ENCODE measurements at places on chromosomes 3 and 15.

- H3K27me3 ChIP-seq, result peaks cover 1% of the 10 kb centered on the region
- peaks cover 29% of the 10 kb centered on the region for H3K36me3 ChIP-seq
- peak overlapping the region; percentile 87 for H3K27ac ChIP-seq
- DNase-seq, result no peak
- peak overlapping the region; percentile 96 for H3K4me3 ChIP-seq
These were observed 580 bp upstream of the FXR1 start for GRCh38 chr3:180911876-180912303.

DNA sequence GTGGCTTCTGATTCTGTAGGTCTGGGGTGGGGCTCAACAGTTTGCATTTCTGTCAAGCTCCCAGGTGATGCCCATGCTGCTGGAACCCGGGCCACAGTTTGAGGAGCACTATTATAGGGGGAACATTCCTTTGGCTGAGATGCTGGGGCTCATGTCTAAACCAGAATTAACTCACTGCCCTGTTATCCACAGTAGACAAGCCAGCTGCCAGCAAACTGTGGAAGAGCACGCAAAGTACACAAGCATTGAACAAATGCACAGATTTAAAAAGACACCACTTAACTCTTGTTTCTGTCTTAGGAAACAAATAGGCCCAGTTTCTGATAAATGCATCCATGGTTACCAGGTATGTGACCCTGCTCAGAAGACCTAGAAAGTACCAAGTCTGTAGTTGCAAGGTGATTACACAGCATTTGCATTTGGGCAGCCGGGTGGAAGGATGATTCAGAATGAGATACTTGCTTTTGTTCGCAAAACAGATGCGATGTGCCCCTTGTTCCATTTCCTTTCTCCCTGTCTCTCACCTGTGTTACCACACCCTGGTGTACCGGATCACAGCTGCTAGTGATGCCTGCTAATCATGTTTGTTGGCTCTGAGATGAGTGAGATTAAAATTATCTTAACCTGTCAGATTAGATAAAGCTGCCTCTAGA lies 12.4 kb downstream of the GYG1 start:
- H3K36me3 ChIP-seq, result peaks cover 41% of the 10 kb centered on the region
- no peak for DNase-seq
- H3K4me1 ChIP-seq, result peaks cover 44% of the 10 kb centered on the region
- no peak overlapping the region for H3K4me3 ChIP-seq

- H3K27ac ChIP-seq, result no peak overlapping the region
- no peaks in the 10 kb centered on the region for H3K4me1 ChIP-seq
- H3K36me3 ChIP-seq, result no peaks in the 10 kb centered on the region
- peaks cover 4% of the 10 kb centered on the region for H3K27me3 ChIP-seq
- no peak for DNase-seq
These were observed 256.9 kb downstream of the ARRDC4 start for GRCh38 chr15:98217356-98217755.

DNA sequence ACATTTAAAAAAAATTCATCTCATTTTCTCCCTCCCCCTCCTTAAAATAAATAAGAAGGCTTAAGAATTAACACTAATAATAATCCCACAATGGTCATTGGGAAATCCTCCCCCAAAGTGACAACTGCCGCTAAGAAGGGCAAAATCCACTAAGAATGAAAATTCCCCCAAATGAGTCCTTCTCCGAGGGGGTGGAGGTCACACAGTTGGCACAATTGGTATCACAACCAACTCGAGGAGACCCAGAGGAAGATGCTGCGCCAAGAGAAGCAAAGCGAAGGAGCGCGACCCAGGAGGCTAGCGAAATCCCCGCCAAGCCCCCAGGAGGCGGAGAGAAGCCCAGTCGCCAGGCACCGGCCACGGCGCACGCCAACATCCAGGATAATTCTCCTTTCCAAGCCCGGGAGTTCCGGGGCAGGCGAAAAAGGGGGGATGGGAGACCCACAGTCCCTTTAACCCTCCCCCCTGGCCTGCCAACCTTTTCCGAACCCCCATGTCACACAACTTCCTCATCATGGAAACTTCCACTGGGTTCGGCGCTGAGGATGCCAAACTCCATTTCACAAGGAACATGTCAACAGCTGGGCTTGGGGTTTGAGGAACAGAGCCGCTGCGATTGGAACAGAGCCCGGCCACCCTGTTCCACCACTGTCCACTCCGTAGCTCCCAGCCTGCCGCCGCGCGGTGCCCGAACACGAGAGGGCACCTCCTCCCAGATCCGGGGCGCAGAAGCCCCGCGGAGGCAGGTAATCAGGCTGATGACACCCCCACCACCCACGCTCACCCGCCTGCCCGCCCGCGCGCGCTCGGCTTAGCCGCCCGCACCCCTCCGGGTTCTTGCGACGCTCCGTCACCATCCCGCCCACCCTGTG lies 668 bp downstream of the THRB start:
- H3K36me3 ChIP-seq, result no peaks in the 10 kb centered on the region
- no peak overlapping the region for H3K4me3 ChIP-seq
- H3K27ac ChIP-seq, result no peak overlapping the region
- peaks cover 15% of the 10 kb centered on the region for H3K27me3 ChIP-seq
- no peak for DNase-seq

- peaks cover 10% of the 10 kb centered on the region for H3K4me1 ChIP-seq
- no peaks in the 10 kb centered on the region for H3K36me3 ChIP-seq
- no peak overlapping the region for H3K27ac ChIP-seq
- H3K27me3 ChIP-seq, result no peaks in the 10 kb centered on the region
- peak; percentile 69 for DNase-seq
- H3K4me3 ChIP-seq, result no peak overlapping the region
These were observed 3.9 kb upstream of the ACTL6A start for GRCh38 chr3:179558742-179559364.

GRCh38 chr3:168327856-168328255 lies 232.1 kb upstream of the GOLIM4 start:
- no peak for DNase-seq
- no peaks in the 10 kb centered on the region for H3K27me3 ChIP-seq
- H3K36me3 ChIP-seq, result no peaks in the 10 kb centered on the region
- no peaks in the 10 kb centered on the region for H3K4me1 ChIP-seq
- H3K27ac ChIP-seq, result no peak overlapping the region

DNA sequence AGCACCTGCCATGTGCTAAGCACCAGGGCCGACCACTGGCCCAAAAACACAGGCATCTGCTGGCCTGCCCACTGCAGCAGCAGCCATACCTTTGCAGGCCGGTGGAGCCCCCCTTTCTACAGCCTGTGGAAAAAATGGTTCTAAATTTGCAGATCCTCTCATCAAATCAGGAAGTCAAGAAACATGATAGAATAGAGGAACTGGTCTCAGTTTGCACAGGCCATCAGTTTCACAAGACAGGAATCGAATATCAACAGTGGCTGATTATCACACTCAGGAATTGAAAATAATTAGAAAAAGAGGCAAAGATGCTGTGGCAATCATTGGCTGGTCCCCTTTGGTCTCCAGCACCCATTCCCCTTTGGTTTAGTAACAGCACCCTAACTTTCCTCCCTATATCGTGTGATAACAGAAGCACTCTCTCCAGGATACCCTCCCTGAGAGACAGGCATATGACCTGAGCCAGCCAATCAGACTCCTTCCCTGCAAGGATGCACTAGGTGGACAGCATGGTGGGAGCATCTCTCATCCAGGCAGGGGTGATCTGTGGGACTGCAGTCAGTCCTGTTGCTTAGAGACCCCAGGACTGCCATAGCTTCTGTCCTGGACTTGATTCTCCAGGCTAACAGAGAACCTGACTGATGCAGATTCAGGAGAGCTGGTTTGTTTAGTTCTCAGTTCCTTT lies 3.5 kb upstream of the PAK6 start:
- no peak for DNase-seq
- H3K27ac ChIP-seq, result no peak overlapping the region
- H3K36me3 ChIP-seq, result no peaks in the 10 kb centered on the region
- peaks cover 15% of the 10 kb centered on the region for H3K27me3 ChIP-seq

DNA sequence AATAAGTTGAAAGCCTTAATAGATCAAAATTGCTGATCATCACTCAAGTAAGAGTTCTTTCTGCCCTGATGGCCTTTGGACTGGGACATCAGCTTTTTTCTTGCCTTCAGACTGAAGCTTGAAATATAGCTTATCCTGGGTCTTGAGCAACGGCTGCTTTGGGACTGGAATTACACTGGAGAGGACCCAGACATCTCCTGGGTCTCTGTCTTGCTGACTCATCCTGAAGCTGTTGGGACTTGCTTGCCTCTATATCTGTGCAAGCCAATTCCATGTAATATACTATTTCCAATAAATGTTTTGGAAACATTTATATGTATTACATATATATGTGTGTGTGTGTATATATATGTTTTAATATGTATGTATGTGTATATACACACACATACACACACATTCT lies 260.2 kb downstream of the PDZRN3 start:
- no peak overlapping the region for H3K4me3 ChIP-seq
- H3K36me3 ChIP-seq, result no peaks in the 10 kb centered on the region
- no peak overlapping the region for H3K27ac ChIP-seq
- H3K27me3 ChIP-seq, result no peaks in the 10 kb centered on the region

- H3K27ac ChIP-seq, result no peak overlapping the region
- no peaks in the 10 kb centered on the region for H3K36me3 ChIP-seq
- no peaks in the 10 kb centered on the region for H3K4me1 ChIP-seq
- no peak overlapping the region for H3K4me3 ChIP-seq
- no peak for DNase-seq
These were observed 49.6 kb upstream of the BNIP2 start for GRCh38 chr15:59738676-59739075.

DNA sequence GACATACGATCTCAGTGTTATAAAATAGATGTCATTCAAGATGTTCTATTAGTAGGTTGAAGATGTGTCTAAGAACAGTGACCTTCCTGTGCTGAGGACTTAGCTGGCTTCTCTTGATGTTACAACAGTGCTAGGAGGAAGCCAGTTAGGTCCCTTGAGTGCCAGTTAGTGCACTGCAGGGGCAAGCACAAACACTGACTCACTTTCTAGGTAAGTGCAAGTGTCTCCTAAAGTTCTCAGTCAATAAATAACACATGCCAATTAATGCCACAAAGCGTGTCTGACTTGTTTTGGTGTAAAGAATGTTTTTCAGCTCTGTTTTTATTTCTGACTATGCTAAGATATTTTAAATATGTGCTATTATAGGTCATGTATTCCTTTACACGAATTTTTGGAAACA lies 211.8 kb downstream of the NAALADL2 start:
- no peak overlapping the region for H3K4me3 ChIP-seq
- H3K36me3 ChIP-seq, result no peaks in the 10 kb centered on the region
- H3K27me3 ChIP-seq, result no peaks in the 10 kb centered on the region

- H3K27me3 ChIP-seq, result no peaks in the 10 kb centered on the region
- H3K4me3 ChIP-seq, result no peak overlapping the region
- H3K36me3 ChIP-seq, result peaks cover 4% of the 10 kb centered on the region
- no peaks in the 10 kb centered on the region for H3K4me1 ChIP-seq
- no peak overlapping the region for H3K27ac ChIP-seq
- no peak for DNase-seq
These were observed 335.8 kb upstream of the THRB start for GRCh38 chr3:24830230-24831152.

DNA sequence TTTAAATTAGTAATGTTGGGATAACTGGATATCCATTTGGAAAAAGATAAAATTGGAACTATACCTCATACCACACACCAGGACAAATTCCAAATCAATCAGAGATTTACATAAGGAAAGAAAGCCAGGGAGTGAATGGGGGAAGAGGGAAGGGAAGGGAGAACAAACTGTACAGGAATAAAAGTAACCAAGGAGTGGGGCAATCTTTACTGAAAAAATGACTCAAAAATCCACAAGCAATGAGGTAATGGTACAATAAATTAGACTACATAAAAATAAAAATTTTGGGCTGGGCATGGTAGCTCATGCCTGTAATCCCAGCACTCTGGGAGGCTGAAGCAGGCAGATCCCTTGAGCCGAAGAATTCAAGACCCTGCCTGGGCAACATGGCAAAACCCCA lies 82.6 kb downstream of the MLH1 start:
- no peak overlapping the region for H3K27ac ChIP-seq
- no peak for DNase-seq
- H3K36me3 ChIP-seq, result peaks cover 44% of the 10 kb centered on the region
- H3K27me3 ChIP-seq, result no peaks in the 10 kb centered on the region
- H3K4me3 ChIP-seq, result no peak overlapping the region

- H3K27me3 ChIP-seq, result no peaks in the 10 kb centered on the region
- no peak overlapping the region for H3K27ac ChIP-seq
- DNase-seq, result no peak
- no peak overlapping the region for H3K4me3 ChIP-seq
- no peaks in the 10 kb centered on the region for H3K4me1 ChIP-seq
- H3K36me3 ChIP-seq, result peaks cover 5% of the 10 kb centered on the region
These were observed 199.4 kb downstream of the OCA2 start for GRCh38 chr15:27899583-27900285.

- DNase-seq, result no peak
- peaks cover 9% of the 10 kb centered on the region for H3K27me3 ChIP-seq
- H3K4me3 ChIP-seq, result no peak overlapping the region
- H3K4me1 ChIP-seq, result peaks cover 7% of the 10 kb centered on the region
- H3K36me3 ChIP-seq, result no peaks in the 10 kb centered on the region
- H3K27ac ChIP-seq, result no peak overlapping the region
These were observed 329.7 kb downstream of the RORA start for GRCh38 chr15:60899322-60899966.

DNA sequence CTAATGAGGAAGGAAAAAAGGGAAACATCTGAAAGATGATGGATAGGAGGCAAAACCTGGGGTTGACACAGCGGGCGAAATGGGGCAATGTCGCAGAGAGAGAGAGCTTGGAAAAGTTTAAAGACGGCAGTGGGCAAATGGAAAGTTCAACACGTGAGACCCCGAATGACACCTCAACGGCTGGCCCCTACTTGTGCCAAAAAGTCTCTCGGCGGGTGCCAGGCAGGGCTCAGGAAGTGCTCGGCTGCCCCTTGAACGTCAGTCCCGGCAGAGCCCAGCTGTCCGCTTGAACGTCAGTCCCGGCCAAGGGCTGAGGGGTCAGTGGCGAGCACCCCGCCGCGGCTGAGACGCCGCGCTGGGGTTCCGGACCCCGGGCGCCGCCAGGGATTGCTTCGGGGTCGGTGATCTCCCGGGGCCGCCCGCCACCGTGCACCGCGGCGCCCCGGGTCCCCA lies 658 bp downstream of the EOGT start:
- H3K27ac ChIP-seq, result peak overlapping the region; percentile 91
- peaks cover 70% of the 10 kb centered on the region for H3K4me1 ChIP-seq
- H3K4me3 ChIP-seq, result peak overlapping the region; percentile 89
- DNase-seq, result peak; percentile 23

DNA sequence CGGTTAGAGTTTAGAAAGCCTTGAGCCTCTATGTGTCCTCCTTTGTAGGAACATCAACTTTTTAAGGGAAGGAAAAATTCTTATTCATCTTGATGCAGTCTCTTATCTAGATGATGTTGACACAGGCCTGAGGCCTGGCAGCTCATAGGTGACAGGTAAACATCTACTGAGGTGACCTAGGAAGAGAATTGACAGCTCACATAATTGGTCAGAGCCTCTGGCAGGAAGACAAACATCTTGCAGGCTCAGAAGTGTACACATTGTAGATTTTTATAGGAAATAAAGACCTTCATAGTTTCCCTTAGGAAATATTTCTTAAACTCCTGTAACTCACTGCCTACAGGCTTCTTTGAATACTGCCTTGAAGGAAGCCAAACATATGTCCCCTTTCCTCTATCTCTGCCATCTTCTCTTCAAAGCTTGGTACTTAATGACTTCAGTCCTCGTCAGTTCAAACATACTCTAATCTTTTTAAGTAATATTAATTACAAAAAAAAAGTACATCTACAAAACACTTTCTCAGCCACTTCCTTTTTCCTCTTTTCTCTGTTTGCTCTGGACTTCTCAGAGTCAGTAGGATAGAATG lies 341.3 kb downstream of the TBL1XR1 start:
- no peaks in the 10 kb centered on the region for H3K36me3 ChIP-seq
- no peaks in the 10 kb centered on the region for H3K4me1 ChIP-seq
- DNase-seq, result no peak
- no peak overlapping the region for H3K4me3 ChIP-seq
- no peak overlapping the region for H3K27ac ChIP-seq
- H3K27me3 ChIP-seq, result no peaks in the 10 kb centered on the region

- H3K4me3 ChIP-seq, result no peak overlapping the region
- no peak overlapping the region for H3K27ac ChIP-seq
- H3K27me3 ChIP-seq, result peaks cover 32% of the 10 kb centered on the region
- H3K36me3 ChIP-seq, result no peaks in the 10 kb centered on the region
These were observed 8.7 kb downstream of the DISP2 start for GRCh38 chr15:40366457-40367370.
